Neuronal stem cell (in vitro differentiated cells): ENCODE measurements at places on chromosomes 5 and 9.

DNA sequence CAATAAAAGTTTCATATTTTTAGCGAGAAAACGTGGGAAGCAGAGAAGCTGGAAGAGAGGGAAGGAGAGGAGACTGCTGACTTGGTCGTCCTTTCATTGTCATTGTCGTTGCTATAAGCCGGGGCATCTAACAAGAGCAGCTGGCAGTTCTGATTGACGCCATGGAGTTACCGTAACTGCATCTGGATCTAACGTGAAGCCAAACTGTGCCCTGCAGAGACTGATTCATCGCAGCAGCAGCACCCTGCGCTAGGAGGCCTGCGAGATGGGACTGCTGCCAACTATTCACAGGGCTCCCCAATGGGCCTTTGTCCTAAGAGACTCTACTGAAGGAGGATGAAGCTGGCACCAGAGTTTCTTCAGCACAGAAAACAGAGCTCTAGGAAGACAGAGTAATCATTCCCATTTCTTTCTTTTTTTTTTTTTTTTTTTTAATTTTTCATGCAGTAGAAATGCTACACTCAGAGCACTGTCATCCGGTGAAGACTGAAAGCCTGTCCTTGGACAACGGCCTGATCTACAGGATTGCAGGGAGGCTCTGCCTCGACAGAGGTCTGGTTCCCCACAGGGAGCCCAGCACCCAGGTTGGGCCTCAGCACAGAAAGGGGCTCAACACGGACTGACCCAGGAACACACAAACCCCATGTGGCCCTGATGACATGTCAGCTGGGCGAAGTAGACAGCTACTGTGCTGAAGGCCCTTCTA is 47.8 kb downstream of the RETREG1 start:
- no peak for DNase-seq

DNA sequence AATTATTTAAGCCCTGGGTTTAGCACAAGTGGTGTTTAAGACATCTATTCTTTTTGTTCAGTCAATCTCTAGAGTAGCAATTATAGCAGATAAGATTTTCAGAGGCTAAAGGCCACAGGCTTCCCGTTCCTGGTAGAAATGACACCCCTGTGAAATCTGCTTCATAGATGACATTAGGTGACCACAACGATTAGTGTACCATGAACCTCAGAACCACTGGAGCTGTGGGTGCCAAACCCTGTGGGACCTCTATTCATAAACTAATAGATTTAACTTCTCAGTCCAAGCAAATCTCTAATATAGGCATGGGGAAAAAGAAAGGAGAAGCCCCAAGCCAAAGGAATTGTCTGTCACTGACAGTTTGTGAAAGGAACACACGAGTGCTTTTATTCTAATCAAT is 207.4 kb downstream of the ARRDC3 start:
- DNase-seq = no peak

GRCh38 chr9:137186385-137186784 is 2.0 kb downstream of the ANAPC2 start:
- DNase-seq = no peak

GRCh38 chr5:76771705-76772405 is 47.0 kb upstream of the F2RL1 start:
- DNase-seq = no peak

DNA sequence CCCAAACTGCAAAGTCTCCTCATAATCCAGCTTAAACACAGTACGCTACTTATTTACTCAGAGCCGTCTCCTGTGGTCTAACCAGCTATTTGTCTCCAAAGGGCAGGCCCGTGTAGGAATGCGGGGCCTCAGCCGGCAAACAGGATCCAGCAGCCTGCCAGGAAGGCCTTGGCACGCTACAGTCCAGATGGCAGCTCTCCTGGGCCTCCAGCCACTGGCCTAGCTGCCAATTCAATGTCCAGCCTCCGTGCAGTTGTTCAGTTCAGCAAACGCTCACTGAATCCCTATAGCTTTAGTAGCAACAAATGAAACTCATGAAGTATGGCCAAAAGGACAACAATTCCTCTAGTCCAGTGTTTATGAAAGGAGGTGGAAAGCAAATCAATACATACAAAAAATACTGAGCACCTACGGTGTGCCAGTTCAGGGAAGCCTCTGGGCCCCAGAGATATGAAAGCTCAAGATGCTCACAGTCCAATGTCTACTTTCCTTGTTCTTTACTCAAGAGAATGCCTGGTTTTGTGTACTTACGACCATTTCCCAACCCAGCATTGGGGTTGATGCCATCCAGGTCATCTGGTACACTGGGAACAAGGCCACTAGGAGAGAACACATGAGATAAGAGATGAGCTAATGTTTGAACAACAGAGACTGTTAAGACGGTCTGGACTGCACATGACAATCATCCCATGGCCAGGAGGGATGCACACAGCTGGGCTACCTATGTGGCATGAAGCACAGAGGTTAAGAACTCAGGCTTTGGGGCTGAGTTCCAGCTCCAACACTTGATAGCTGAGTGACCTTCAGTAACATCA is 8.3 kb downstream of the CDK5RAP2 start:
- no peak for DNase-seq

DNA sequence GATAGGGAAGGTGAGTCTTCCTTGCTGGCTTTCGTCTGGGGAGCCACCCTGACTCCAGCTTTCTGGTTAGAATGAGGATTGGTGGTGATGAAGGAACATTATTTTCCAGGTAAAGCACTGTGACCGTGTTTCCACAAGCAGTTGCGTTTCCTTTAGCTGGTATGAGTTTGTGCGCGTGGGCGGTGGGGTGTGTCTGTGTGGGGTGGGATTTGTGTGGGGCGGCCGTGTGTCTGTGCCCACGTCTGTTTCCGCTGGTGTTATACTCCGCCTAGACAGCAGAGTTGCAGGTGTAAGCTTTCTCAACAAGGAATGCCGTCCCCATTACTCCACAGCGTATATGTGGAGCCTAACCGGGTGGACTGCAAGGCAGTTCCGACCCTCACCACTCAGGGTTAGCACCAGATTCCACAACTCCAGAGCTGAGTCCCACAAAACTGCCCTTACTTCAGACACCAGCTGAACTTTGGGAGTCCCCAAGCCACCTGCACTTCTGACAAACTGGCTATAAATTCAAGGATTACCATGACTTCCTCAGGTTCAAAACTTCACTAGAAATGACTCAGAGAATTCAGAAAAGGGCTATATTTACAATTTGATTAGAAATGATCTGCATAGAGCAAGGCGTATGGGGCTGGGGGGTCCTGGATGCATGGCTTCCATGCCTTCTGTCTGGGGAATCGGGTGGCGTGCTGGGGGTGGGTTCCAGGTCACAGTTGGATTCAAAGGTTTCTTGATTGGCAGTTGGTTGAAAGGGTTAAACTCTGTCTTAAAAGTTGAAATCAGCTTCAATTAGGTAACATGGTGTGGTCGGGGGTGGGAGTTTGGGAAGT is 29.8 kb downstream of the PROP1 start:
- DNase-seq = no peak

GRCh38 chr5:80149161-80149609 is 106.7 kb downstream of the SERINC5 start:
- DNase-seq = no peak

DNA sequence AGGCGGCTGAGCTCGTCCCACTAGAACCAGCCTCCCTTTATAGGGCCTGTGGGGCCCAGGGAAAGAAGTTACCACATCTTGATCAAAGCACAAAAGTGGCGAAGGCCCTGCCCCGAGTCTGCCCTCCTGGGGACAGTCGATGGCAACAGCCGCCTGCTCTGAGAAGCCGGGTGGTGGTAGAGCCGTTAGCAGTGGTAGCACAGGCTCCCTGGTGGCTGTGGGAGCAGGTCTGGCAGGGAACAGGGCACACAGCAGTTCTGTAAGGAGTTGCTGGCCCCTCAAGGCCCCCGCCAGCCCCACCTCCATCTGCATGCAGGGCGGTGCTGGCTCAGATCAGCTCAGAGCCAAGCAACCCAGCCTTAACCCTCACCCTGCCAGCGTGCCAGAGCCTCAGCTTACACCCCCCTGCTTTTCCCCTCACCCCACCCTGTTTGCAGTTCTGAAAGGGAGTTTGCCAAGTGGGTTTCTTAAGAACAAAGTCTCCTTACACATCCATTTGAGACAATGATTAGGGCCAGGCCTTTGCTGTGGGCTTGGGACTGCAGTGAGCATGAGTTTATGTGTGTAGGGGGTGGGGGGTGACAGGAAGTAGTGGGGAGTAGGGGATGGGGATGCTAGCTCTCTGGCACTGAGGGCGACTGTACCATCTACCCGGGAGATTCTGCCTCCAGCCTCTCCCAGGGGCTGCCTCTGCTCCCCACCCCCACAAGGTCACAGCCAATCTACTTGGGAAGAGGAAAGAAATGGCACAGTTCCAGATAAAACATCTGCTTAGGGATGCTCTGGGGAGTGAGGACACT is 11.8 kb downstream of the ACSL6 start:
- DNase-seq = no peak

GRCh38 chr9:715743-716400 is 125.6 kb upstream of the DMRT1 start:
- no peak for DNase-seq

DNA sequence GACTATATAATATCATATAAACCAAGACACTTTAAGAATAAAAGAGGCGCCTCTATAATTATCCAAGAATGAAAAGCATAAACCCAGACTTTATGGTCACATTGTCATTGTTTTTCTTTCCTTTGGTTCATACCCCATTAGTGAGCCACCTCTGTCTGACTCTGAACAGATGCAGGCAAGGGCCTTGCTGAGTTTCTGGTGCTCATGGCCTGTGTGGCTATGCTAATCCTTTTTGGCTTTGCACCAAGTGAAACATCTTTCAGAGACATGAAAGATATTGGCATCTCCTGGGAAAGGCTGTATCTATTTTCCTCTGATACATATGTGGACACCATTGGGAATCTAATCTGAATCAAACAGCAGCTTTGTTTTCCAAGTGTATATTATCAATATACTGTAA is 222.5 kb downstream of the CHSY3 start:
- no peak for DNase-seq

DNA sequence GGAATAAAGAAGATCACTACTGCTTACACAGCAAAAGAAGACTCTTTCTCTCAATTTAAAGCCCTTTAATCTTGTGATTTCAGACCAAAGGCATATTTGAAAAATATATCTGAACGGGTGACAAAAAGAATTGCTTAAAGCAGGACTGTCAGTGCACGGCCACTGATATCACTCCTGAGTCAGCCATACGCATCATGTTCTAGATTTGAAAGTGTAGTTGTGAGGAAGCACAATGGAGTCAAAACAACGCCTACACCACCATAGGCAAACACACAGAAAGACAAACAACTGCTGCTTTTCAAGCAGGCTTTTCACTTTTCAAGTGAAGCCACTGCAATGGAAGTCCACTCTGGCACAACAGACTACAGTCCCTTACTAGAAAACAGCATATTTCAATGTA is 141.7 kb downstream of the AUH start:
- no peak for DNase-seq

- DNase-seq = no peak
These were observed 35.0 kb upstream of the ARRDC3 start for GRCh38 chr5:91418158-91418557.

DNA sequence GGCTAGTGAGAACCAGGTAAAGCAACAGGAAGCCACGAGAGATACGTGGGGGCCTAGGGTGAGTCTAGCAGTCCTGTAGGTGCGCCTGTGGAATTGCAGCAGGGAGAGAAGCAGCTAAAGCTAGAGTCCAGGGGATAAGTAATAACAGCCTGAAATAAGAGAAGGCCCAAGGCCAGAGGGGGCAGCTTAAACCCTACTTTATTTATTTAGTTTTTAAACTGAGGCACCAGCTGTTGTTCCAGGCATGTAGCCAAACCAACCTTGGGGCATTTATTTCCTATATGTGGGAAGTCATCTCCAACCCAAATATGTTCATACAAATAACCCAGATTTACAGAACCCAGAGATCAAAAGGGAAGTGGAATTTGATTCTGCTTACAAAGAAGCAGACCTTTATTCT is 93.5 kb downstream of the GLDC start:
- no peak for DNase-seq

- no peak for DNase-seq
These were observed 10.5 kb downstream of the ECSCR start for GRCh38 chr5:139451878-139452660.

DNA sequence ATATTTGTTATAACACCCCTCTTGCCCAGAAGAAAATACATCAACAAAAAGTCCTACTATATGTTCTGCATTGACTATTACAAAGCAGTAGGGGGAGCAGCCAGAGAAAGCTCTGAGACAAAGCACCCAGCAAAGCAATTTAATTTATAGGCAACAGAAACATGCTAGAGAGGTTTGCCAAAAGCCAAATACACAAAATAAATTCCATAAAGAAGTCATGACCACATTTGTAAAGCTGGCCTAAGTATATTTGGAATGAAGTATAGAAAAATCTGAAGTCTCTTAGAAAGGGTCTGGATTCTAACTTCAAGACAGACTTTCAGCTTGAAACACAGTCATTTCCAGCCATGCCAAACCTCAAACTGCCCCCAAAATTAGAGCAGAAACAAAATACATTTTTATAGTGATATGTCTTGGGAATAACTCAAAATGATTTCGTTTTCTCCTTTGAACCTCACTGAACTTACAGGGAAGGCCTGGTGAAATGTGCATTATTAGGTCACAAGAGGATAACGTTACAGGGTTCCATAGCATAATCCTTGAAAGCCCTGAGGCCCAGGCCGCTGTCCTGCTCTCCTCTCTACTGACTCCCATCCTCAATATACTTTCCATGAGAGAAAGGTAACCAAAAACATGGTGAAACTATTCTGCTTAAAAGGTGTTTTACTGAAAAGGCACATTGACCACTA is 451.8 kb downstream of the RAB3C start:
- DNase-seq = no peak

DNA sequence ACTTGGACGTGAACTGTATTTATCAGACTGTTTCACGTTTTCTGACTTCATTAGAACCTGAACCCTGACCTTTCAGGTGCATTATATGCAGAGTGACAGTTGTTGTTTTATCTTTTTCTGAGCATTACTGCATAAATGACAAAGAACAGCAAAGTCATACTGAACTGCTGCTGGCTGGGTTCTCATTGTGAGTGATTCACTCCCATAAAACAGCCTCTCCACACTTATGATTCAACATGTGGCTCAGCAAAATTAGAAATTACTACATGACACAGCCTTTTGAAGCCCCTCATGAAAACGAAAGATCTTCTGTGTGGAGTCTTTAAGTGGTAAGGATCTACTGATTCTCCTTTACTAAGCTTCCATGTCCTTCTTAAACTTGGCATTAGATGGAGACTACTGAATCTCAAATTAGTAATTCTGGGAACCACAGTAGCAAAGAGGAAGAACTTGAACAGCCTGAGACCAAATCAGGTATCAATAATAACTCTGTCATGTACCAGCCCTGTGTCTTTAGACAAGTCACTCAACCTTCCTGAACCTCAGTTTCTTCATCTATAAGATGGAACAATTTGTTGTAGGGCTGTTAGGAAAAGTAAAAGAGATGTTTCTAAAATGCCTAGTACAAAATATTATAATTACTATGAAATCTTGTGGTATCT is 172.3 kb upstream of the GNA14 start:
- DNase-seq = no peak

DNA sequence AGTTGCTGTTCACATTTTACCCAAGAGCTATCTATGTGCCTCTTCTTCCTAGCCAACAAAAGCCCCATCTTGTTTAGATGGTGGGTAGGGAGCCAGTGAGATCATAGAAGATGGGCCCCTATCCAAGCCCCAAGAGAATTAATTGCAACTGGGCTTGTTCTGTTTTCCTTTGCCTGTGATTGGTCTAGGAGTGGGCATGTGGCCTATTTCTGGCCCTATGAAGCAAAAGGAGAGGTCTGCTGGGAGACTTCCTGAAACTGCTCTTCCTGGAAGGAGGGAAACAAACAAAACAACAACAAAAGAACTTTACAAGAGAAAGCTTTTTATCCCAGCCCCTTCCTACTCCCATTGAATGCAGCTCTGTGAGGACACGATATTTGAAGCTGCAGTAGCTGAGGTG is 32.5 kb upstream of the ALDOB start:
- DNase-seq = no peak

- peak; percentile 37 for DNase-seq
These were observed 13.5 kb downstream of the IL12B start for GRCh38 chr5:159316519-159317383.
